ENCODE measurements at places on chromosomes 13 and 19.

DNA sequence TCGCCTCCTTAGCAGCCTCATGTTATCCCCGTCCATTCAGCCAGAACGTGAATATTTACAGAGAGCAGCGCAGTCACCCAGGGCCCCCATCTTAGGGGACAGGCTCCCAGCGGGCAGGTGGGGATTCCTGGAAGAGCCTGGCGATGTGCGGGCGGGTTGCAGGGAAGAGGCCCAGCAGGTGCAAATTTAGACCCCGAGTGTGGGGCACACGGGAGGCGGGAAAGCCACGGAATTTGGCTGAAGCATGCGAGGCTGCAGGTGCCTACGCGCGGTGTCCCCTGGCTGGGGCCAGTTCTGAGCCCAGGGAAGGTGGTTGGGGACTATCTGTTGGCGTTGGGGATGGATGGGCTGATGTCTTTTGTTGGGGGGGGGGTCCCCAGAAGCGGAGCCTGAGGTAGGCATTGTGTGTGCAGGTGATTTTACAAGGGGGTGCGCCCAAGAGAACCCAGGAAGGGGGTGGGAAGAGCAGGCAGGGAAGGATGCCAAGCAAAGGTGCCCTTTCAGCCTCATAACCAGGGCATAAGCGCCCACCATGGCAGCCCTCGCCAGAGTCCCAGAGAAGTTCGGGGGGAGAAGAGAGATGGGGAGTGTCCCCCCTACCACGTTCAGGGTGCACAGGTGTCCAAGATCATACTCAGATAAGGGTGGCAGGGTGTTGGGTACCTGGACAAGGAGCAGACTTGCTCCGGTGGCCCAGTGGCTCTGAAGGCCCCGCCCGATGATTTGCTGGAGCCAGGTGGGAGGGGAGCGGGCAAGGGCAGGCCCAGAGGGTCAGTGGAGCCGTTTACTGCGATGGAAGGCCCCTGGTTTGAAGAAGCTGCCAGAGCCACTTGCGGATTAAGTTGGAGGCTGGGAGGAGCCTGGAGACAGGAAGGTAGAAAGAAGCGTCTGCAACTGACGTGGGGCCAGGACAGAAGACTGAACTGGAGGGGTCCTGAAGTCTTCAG lies 1.2 kb downstream of the TPGS1 start:
- no peak for DNase-seq

GRCh38 chr19:46173886-46174480 lies 25.9 kb downstream of the IGFL2 start:
- no peak for DNase-seq

DNA sequence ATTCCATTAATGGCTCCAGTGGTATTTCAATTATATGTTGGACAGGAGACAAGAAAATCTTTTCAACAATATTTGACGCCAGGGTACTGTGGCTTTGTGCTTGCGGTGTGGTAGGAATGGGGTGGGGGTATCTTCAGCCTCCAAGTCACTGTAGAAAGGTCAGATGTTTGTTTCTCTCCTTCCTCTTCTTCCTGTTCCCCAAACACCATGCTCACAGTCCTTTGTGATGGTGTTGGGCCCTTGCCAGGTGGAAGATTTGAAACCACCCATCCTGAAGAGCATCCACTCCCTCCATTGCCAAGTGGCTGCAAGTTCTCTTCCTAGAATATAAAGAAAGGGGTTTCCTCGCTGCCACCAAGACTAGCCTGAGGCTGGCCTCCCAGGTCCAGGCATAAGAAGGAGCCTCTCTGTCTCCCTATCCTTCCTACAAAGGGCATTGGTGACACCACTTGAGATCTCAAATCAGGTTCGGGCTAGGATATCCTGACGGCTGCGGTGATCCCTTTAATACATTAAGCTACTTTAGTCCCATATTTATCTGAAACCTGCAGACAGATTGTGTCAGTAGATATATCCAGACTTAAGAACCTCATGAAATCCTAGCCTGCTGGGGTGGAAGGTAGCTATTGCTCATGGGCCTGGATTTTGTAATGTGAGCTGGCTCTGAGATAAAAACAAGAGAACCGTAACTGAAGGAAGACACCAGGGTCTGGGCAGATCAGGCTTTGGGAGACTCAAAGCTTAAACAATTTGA lies 64.3 kb upstream of the SIAH3 start:
- no peak for DNase-seq

DNA sequence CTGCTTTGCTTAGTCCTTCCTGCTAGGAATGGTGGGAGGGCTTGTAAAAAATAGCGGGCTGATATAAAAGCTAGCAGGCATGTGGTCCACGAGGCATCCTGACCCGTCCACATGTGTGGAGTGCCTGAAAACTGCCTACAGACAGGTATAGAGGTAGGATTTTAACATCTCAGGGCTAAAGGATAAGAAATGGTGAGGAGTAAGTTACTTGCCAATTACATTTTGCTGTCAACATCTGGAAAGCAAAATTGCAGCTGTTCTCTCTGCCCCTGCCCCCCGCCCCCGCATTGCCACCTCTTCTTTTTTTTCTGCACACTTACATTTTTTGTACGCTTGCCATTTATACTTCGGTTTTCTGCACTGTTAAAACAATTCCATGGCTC lies 21.0 kb downstream of the NFIX start:
- no peak for DNase-seq

DNA sequence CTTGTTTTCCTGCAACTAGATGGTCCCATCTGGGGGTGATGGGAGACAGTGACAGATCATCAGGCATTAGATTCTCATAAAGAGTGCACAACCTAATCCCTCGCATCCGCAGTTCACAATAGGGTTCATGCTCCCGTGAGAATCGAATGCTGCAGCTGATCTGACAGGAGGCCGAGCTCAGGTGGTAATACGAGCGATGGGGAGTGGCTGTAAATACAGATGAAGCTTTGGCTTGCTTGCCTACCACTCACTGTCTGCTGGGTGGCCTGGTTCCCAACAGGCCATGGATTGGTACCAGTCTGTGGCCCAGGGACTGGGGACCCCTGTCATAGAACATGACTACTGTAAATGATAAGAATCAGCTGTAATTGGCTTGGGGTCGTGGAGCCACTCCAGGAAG lies 28.0 kb downstream of the WDR88 start:
- DNase-seq: no peak
